ENCODE measurements at places on chromosomes 6 and 20. TPM values are rescaled to one million over a fixed set of nuclear protein-coding genes. Genes with fewer than 3 reads are reported as not detected.

OPRL1 gene
- total RNA-seq: 1.3 TPM

C6orf118 gene
- total RNA-seq: not detected

SPDEF gene
- 0.16 TPM for total RNA-seq

MUC22 gene
- not detected for total RNA-seq

CENPW gene
- 4.3 TPM for total RNA-seq

FAM83C gene
- not detected for total RNA-seq

RAB32 gene
- 33.2 TPM for total RNA-seq

HLA-DOA gene
- 5.0 TPM for total RNA-seq

FKBP1C gene
- not detected for total RNA-seq

SLC35D3 gene
- total RNA-seq: not detected

BIRC7 gene
- total RNA-seq: 0.35 TPM

KHDC3L gene
- total RNA-seq: not detected

- DNase-seq: no peak
Measured at GRCh38 chr20:42641886-42642285, 547.8 kb downstream of the PTPRT start.

- no peak for DNase-seq
Measured at GRCh38 chr6:150310539-150310938, 58.3 kb upstream of the IYD start.

- no peak for DNase-seq
Measured at GRCh38 chr6:107977283-107977682, 19.3 kb upstream of the SEC63 start.

- no peak for DNase-seq
Measured at GRCh38 chr6:158206740-158207421, 38.7 kb downstream of the GTF2H5 start.

DNA sequence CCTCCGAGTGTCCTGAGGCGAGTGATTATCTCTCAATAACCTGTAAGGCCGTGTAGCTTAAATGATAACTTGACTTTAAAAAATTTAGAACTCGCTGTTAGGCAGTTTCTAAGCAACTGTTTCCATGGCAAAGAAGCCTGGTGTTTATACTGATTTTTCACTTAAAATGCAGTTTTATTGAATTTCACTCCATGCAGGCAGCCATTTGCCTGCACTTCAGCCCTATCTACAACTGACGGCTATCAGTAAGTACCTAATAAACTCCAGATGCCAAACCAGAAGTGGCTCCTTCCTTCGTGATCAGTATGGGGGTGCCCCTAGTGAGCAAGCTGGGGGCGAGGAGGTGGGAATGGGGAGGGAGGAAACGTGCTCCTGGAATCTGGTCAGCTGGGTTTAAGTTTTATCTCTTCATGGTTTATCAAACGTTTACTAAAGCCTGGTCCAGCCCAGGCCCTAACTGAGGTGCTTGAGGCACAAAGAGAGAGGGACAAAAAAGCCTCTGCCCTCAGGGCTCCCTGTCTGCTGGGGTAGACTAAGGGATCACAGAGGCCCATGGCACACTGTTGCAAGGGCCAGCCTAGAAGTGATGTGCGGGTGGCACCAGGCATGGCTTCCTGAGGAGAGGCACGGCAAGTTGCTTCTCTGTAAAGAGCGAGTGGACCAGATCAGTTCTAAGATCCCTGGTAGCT is 45.5 kb downstream of the TTI1 start:
- no peak for DNase-seq

- DNase-seq: no peak
Measured at GRCh38 chr20:2754424-2754823, 46.0 kb downstream of the CPXM1 start.

GRCh38 chr6:46993846-46994245 is 48.3 kb downstream of the ADGRF1 start:
- DNase-seq: no peak

GRCh38 chr20:48770700-48771442 is 56.9 kb downstream of the PREX1 start:
- DNase-seq: no peak

- DNase-seq: no peak
Measured at GRCh38 chr6:81761197-81761596, 8.7 kb upstream of the TENT5A start.

- no peak for DNase-seq
Measured at GRCh38 chr6:27608916-27609883, 136.3 kb upstream of the ZNF184 start.

DNA sequence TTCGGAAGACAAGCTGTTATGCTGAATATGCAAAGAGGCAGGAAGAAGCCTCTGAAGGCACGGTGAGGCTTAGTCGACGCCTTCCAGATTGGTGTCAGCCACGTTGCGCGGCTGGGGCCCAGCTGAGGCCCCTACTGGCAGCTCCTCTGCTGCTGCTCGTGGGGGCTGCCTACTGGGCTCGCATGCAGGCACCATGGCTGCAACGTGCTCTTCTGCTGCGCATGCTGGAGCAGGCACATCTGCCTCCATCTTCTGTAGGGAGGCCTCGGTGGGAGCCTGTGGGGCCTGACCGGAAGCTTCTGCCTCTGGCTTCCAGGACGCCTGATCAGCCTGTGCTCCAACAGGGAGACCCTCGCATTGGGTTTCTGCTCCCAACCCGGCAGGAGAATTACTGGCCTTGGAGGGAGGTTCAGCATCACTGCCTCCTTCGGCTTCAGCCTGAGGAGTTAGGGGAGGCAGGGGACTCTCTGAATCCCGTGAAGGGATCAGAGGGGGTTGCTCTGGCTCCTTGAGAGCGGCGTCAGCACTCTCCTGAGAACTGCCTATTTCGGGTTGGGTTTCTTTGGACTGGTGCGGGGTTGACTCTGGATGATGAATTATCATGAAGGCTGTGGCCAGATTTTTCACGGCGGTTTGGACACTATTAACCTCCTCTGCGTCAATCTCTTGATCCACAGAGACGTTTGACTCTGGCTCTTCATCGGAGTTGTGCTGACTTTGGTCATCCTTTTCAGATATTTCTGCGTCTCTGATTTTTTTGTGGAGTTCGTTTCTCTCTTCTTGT is 49.1 kb downstream of the TXLNB start:
- no peak for DNase-seq

GRCh38 chr6:50939931-50940330 is 121.3 kb downstream of the TFAP2B start:
- no peak for DNase-seq

- no peak for DNase-seq
Measured at GRCh38 chr6:47323321-47323720, 13.6 kb upstream of the TNFRSF21 start.

DNA sequence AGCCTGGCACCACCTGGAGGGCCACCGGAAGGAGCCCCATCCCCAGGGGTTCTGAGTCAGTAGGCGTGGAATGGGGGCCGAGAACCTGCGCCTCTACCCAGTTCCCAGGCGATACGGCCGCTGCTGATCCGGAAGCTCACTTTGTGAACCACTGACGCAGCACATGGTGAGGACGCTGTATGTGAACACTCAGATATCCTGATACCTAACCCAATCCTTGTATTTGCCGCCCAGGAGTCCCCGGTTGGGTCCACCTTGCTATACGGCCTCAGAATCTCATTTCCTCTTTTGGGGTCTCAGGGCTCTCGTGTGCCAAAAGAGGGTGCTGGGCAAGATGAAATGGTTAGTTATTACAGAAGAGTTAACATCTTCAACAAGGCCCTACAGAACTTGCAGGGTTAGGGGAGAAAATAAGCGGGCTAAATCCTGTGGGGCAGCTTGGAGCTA is 604 bp upstream of the RAB5IF start:
- DNase-seq: no peak

DNA sequence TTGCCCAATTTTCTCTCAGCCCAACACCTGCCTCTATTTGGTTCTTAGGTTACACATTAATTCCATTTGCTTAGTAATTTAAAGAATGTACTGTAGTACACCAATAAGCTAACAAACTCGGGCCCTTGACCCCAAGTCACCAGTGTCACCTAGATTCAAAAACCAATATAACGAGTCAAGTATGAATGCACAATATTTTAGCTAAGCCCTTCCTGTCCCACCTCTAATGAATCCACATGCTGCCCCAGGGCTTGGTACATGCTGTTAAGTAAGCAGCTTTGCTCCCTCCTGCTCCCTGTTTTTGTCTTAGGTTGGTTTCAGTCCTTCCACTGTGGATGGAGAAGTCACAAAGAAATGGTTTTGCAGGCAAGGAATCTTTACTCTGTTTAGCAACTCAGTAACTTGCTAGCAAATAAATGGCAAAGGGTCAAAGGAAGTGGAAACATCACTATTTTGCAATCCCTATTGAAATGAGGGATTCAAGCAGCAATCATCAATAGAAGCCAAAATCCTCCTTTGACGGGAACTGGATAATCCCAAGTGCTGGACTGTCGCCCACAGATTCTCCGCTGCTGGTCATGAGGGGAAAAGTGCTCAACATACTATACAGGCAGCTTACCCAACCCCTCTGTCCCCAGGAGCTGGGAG is 5.0 kb upstream of the MPC1 start:
- no peak for DNase-seq

DNA sequence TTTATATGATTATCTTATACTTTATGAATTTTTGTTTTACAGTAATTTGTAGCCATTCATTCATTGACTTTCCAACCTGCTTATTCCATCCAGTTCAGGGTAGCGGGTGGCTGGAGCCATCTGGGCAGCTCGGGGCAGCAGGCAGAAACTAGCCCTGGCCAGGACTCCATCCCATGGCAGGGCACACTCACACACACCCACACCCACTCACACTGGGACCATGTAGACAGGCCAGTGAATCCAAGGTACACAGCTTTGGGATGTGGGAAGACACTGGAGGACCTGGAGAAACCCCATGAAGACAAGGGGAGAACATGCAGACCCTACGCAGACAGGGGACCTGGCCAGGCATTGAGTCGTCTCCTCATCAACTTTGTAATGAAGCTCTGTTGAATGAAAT is 84.8 kb downstream of the ADGRG6 start:
- no peak for DNase-seq

GRCh38 chr6:138346302-138347195 is 31.2 kb upstream of the SMIM28 start:
- no peak for DNase-seq

GRCh38 chr20:37364013-37364926 is 18.3 kb downstream of the SRC start:
- DNase-seq: no peak

DNA sequence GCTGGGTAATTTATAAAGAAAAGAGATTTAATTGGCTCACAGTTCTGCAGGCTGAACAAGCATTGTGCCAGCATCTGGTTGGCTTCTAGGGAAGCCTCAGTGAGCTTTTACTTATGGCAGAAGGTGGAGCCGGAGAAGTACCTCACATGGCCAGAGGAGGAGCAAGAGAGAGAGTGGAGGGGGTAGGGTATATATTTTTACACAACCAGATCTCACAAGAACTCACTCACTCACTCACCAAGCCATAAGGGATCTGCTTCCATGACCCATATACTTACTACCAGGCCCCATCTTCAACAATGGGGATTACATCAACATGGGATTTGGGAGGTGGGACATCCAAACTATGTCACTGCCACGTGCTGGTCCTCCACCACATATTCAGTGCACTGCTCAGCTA is 152.6 kb upstream of the PRND start:
- no peak for DNase-seq

GRCh38 chr6:100116411-100117194 is 122.6 kb upstream of the MCHR2 start:
- DNase-seq: no peak

- no peak for DNase-seq
Measured at GRCh38 chr6:130020073-130020906, 1.9 kb downstream of the L3MBTL3 start.

GRCh38 chr6:78483553-78484197 is 383.7 kb upstream of the IRAK1BP1 start:
- no peak for DNase-seq

GRCh38 chr6:93787841-93788240 is 368.5 kb upstream of the EPHA7 start:
- DNase-seq: no peak

GRCh38 chr20:60900618-60901017 is 351.4 kb upstream of the CDH4 start:
- no peak for DNase-seq

- no peak for DNase-seq
Measured at GRCh38 chr6:4533576-4533975, 242.6 kb upstream of the CDYL start.

- no peak for DNase-seq
Measured at GRCh38 chr6:144305567-144305966, 20.4 kb downstream of the UTRN start.

- DNase-seq: no peak
Measured at GRCh38 chr6:132698608-132699007, 15.2 kb downstream of the VNN1 start.

GRCh38 chr6:1348675-1349074 is 36.8 kb downstream of the FOXQ1 start:
- DNase-seq: no peak
